Smooth muscle cell of the umbilical artery (primary cell): ENCODE measurements at places on chromosomes 4 and X. TPM values are rescaled to one million over a fixed set of nuclear protein-coding genes. Genes with fewer than 3 reads are reported as not detected.

Gene CITED1
- 0.23 TPM in 1 of 2 replicates, not detected in the other for total RNA-seq

Gene MAGEE2
- not detected in 2 replicates for total RNA-seq

Gene PITX2
- total RNA-seq, result 33.3 and 60.6 TPM in 2 replicates

Gene POLN
- total RNA-seq, result 5.3 TPM in 2 replicates

Gene SPACA5
- not detected in 2 replicates for total RNA-seq

Gene SORBS2
- 15.8 and 16.3 TPM in 2 replicates for total RNA-seq

Gene CXCL11
- total RNA-seq, result not detected in 2 replicates

Gene SLC4A4
- 22.0 and 23.0 TPM in 2 replicates for total RNA-seq

Gene TLR10
- total RNA-seq, result not detected in 2 replicates

Gene LPAR4
- total RNA-seq, result not detected in 2 replicates

Gene SORCS2
- total RNA-seq, result 2.3 and 3.3 TPM in 2 replicates

Gene NWD2
- not detected in 2 replicates for total RNA-seq

Gene DGAT2L6
- not detected in 2 replicates for total RNA-seq

Gene NSUN7
- total RNA-seq, result 0.30 TPM in 1 of 2 replicates, not detected in the other

Gene SSX2B
- not detected in 2 replicates for total RNA-seq
